ENCODE measurements at places on chromosomes 6 and 20. TPM values are rescaled to one million over a fixed set of nuclear protein-coding genes. Genes with fewer than 3 reads are reported as not detected.

GRCh38 chr20:44199877-44200276 is 10.7 kb downstream of the OSER1 start:
- no peak for DNase-seq

GRCh38 chr6:29626948-29627754 is 5.8 kb downstream of the GABBR1 start:
- DNase-seq, result no peak

- no peak for DNase-seq
Measured at GRCh38 chr6:148265054-148265453, 77.6 kb upstream of the SASH1 start.

GRCh38 chr6:11778036-11778435 is 567 bp downstream of the ADTRP start:
- DNase-seq, result no peak

DNA sequence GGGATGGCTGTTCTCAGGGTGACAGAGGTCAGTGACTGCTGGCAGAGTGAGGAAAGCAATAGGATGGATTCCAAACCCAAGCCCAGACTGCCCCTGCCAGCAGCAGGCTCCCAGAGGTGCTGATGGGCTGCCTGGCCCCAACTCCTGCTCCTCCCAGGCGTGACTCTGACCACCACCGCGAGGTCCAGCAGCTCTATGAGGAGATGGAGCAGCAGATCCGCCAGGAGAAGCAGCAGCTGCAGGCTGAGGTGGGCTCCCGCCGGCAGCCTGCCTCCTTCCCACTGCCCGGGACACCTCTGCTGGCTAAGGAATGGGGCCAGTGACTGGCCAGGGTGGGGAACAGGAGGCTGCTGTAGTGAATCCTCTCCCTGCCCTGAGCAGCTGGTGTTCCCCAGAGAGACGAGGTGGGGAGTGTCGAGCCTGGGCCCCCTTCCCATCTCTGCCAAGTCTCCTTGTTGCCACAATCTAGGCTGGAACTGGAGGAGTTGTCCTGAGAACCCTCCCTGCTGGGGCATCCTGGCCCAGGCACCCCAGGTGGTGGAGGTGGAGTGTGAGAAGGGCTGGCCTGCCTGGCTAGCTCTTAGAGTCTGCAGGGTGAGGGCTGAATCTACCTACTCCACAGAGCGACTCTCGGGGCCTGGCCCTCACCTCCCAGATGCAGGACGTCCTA is 20.4 kb downstream of the RAB44 start:
- DNase-seq, result no peak

- peak; percentile 14 for DNase-seq
Measured at GRCh38 chr6:90086517-90086916, 192.2 kb downstream of the GJA10 start.

GRCh38 chr6:57193177-57193576 is 21.1 kb downstream of the BAG2 start:
- no peak for DNase-seq

DNA sequence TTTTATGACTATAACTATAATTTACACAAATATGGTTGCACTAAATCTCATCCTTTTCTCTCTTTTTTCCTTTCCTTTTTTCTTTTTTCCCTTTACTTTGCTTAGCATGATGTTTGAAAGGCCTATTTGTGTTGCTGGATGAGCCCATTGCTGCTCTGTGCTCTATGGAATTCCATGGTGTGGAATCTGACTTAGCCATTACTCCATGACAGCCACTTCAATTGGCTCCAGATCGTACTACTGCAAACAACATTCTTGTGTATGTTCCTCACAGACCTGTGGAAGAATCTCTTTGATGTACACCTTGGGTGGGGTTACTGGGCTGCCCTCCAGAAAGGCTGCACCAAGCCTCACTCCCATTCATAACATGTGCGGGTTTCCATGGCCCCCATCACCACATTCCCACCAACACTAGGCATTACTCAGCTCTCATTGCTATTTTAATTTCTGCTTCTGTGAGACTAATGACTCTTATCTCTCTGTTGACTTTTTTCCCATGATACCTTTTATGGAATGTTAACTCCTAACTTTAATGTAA is 979.0 kb downstream of the KIF16B start:
- no peak for DNase-seq

- no peak for DNase-seq
Measured at GRCh38 chr6:134675110-134676054, 274.5 kb downstream of the ALDH8A1 start.

- no peak for DNase-seq
Measured at GRCh38 chr6:26269531-26270485, 95.2 kb upstream of the BTN3A2 start.

- no peak for DNase-seq
Measured at GRCh38 chr6:110440026-110440425, 24.7 kb upstream of the DDO start.

GRCh38 chr6:72321788-72322187 is 300.1 kb upstream of the KCNQ5 start:
- no peak for DNase-seq

DNA sequence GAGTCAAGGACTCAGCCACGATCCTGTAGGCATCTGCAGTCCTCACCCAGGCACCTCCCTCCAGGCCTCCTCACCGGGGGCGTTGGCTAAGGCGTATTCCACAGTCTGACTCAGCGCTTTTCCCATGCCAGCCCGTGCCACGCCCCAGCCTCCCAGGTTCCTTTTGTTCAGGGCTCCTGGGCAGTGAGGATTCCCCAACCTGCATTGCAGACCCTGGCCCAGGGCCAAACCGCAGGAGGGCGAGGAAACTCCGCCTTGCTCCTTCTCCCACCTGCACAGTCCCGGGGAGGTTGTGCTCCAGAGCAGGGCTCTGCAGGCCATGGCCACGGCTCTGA is 202.8 kb upstream of the CST7 start:
- peak; percentile 90 for DNase-seq

The CDYL gene
- 74.2 TPM for total RNA-seq

The TMEM170B gene
- total RNA-seq, result 0.96 TPM

The MOG gene
- total RNA-seq, result not detected

The PRL gene
- not detected for total RNA-seq

The RTEL1 gene
- 12.5 TPM for total RNA-seq

The RAMACL gene
- total RNA-seq, result not detected
